Thoracic aorta endothelial cell (primary cell): ENCODE measurements at places on chromosomes 4 and X. TPM values are rescaled to one million over a fixed set of nuclear protein-coding genes. Genes with fewer than 3 reads are reported as not detected.

Gene SPANXD
- not detected in 2 replicates for total RNA-seq

Gene GPR78
- not detected in 2 replicates for total RNA-seq

Gene DIPK2B
- 3.3 and 39.3 TPM in 2 replicates for total RNA-seq

Gene FAM149A
- 0.36 and 0.80 TPM in 2 replicates for total RNA-seq

Gene CT47C1
- not detected in 2 replicates for total RNA-seq

Gene LANCL3
- total RNA-seq, result 0.93 and 1.6 TPM in 2 replicates

Gene ADRA2C
- total RNA-seq, result not detected in 2 replicates

Gene MXRA5
- under 0.01 TPM in 2 replicates for total RNA-seq
